ENCODE measurements at places on chromosomes 1 and 21.

DNA sequence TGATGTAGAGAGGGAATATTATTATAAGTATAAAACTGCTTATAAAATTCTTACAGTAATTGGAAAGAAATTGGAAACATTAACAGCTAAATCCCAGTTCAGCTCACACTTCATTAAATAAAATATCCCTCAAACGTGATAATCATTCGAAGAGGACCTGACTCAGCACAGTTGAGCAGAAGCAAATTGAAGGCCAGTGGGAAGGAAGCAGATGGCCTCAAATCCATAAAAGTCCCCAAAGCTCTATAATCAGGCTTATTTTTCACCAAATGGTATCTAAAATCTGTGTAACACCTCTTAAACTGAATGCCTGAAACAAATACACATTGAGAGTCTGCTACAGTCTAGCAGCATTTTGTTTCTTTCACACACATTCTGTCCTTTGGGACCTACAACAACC, 106.8 kb downstream of the TENT5C start:
- DNase-seq = no peak

DNA sequence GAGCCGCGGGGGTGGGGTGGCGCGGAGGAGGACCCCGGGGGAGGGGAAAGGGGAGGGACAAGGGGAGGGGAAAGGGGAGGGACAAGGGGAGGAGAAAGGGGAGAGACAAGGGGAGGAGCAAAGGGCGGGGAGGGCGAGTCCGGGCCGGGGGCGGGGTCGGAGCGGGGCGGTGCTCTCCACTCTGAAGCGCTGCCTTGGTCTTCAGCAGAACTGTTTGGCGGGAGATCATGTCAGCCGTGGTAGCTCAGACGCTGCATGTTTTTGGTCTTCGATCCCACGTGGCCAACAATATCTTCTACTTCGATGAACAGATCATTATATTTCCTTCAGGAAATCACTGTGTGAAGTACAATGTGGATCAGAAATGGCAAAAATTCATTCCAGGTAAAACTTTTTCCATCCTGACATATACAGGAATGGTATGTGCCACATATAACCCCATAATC, 420 bp downstream of the CFAP57 start:
- peak; percentile 89 for DNase-seq

- DNase-seq = no peak
Observed at GRCh38 chr21:36486246-36486645, 6.3 kb upstream of the CLDN14 start.

- DNase-seq = no peak
Observed at GRCh38 chr1:56522680-56523079, 56.7 kb downstream of the PLPP3 start.

- no peak for DNase-seq
Observed at GRCh38 chr1:117020526-117021156, 19.1 kb downstream of the CD101 start.

GRCh38 chr1:206111271-206111927, 5.8 kb downstream of the AVPR1B start:
- DNase-seq = no peak

GRCh38 chr1:20873311-20873710, 86.2 kb upstream of the HP1BP3 start:
- DNase-seq = no peak

- DNase-seq = no peak
Observed at GRCh38 chr1:193118803-193119730, 2.8 kb upstream of the CDC73 start.

GRCh38 chr1:222046684-222047263, 304.9 kb upstream of the DUSP10 start:
- DNase-seq = no peak

DNA sequence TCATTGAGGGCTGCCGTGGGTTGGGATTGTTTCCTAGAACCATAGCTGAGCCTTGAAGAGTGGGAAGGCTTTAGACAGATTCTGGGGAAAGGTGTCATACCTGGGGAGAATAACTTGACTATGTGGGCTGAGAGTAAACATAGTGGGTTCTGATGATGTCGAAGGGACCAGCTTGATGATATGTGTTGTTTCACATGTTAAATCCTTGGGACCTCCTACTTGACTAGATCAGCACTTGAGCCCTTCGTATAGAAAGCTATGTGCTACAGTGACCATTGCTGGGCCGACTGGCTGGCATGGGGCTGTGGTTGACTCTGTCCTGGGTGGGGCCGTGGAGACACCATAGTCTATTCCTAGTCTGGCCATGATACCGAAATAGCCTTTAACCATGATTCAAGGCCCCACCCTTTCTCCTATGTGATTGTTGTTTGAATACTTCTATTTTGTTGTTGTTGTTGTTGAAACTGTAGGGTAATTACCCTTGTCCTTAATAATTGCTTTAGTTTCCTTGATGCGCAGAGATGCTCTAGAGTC, 423.5 kb downstream of the CAMTA1 start:
- DNase-seq = no peak

GRCh38 chr1:87045761-87046304, 131.4 kb downstream of the HS2ST1 start:
- DNase-seq = peak; percentile 10

DNA sequence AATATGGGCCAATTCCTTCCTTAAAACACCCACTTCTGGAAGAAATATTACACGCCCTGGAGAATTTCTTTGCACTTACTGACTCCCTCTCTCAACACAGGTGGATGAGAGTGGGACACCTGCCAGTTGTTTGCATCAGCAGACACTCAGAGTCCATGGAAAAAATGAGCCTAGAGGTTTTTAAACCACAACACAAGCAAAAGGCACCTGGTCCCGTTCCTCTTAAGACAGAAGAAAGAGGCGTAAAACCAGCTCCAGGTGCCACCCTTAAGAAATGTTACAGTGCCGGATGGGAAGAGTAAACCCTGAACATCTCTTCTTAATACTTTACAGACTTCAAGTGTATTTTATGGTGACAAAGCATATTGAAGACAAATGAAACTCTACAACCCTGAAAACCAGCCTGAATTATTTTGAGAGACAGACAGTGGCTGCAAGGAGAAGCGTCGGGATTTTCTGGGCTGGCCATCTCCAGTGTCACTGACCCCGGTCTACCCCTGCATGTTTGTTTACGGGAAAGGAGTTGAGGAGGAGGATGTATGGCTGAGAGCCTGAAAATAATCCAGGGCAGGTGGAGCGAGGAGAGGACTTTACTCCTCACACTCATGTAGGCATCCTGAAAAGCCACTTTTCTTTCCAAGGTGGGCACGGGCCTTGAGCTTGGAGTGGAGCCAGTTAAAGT, 7.8 kb upstream of the RIPK4 start:
- no peak for DNase-seq

GRCh38 chr1:165992533-165992932, 165.1 kb downstream of the UCK2 start:
- no peak for DNase-seq

GRCh38 chr1:167629681-167630567, at the start of gene RCSD1:
RCSD1 (plus strand) TSS chr1:167630232; CDS start chr1:167630424, 192 bp downstream.
- no peak for DNase-seq

GRCh38 chr1:12658531-12659453, 14.9 kb downstream of the AADACL4 start:
- DNase-seq = peak; percentile 77
